Stimulated activated naive B cell treated with anti-CD40 and anti-IgM and Interleukin-4, amounts not matched to agents 10 μg/mL and 1 μg/mL and 100 μg/mL, for 72 hours (primary cell): ENCODE measurements at places on chromosomes 4 and X.

DNA sequence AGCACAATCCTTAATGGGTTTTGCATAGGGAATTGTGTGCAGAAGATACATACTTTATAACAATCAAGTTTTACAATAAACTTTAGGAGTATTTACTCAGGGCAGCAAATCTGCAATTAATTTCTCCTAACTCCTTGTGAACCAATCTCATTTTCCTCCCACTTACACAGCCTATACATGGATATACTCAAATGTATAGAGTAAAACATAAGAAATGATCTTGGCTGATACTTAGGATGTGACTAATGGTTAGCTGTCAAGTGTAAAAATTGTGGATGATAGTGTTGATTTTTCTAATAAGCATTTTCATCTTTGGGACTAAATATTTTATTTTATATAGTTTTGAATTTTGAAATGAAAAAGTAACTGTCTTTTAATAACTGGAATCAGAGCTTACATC is 759.6 kb downstream of the GRID2 start:
- DNase-seq: no peak

- no peak for DNase-seq
These were observed 145.0 kb downstream of the SPCS3 start for GRCh38 chr4:176464748-176465147.

DNA sequence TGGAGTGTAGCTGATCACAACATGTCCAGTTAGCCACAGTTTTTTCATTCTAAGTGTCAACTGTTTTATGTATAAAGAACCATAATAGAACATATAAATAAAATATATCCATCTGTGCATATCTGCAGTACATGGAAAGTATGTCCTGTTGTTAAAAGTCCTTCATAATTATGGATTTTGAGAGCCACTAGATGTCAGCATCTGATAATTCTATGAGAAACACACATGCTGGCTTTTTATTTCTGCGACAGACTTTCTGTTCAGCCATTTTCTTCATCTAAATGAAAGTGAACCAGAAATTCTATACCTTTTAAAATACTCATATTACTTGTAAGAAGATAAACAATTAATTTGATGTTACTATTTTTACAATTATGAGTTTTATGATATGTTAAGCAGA is 251.5 kb downstream of the GPM6A start:
- DNase-seq: no peak

DNA sequence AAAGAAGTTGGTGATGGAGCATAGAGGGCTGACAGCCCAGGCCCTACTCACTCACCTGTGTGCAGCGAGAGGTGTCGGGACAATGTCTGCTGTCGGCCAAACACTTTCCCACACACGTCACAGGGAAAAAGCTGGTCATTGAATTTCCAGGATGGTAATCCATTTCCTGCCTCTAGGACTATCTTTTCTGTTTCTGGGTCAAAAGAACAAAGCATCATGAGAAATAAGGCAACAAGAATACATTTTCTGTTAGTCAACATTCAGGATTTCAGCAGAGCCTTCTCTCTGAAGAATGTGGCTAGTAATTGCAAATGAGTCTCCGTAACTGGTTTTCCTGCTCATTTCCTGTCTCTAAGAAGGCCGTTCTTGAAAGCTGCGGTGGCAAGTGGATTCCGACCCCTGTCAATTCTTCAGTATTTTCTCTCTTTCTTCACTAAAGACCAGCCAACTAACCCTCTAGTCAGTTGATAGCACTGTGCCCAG is 99.4 kb downstream of the C4orf51 start:
- DNase-seq: no peak
